ENCODE measurements at places on chromosomes 6 and 20.
A peak's percentile ranks its signal among the peaks of the same experiment; 100 is the strongest.

- no peak for DNase-seq
Observed at GRCh38 chr6:43860285-43860684, 90.3 kb downstream of the VEGFA start.

- no peak for DNase-seq
Observed at GRCh38 chr20:19761326-19761725, 3.3 kb downstream of the RIN2 start.

DNA sequence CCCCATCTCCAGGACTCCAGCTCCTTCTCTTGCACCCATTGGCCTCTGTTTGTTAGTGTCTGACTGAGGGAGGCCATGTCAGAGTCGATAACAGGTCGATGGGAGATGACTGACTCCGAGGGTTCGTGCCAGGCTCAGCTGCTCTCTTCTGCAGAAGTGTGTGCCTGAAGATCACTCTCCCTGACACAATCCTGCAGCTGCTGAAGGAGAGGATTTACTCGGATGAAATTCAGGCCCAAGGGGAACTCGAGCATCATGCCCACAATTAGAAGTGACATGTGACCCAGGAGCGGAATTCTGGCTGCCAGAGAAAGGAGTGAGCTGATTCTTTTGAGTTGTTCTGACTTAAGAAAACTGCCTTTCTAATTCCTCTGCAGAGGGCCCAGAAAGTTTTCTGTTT lies 318.2 kb downstream of the MAFB start:
- DNase-seq: no peak

DNA sequence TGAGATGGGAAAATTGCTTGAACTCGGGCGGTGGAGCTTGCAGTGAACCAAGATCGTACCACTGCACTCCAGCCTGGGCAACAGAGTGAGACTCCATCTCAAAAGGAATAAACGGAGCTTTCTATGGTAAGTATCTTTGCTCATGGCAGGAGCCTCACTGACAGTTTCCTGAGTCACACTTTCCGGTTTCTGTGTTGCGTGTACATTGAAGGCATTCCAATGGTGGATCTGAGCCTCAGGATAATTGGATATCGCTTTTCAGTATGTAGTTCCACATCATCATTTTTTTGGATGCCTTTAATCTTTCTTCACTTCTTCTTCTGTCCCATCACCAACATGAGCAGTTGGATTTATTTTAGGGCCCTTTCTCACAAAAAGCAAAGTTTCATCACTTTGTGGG lies 28.6 kb upstream of the GTSF1L start:
- no peak for DNase-seq

- DNase-seq: no peak
Observed at GRCh38 chr6:39386487-39386886, 64.0 kb upstream of the KCNK16 start.

DNA sequence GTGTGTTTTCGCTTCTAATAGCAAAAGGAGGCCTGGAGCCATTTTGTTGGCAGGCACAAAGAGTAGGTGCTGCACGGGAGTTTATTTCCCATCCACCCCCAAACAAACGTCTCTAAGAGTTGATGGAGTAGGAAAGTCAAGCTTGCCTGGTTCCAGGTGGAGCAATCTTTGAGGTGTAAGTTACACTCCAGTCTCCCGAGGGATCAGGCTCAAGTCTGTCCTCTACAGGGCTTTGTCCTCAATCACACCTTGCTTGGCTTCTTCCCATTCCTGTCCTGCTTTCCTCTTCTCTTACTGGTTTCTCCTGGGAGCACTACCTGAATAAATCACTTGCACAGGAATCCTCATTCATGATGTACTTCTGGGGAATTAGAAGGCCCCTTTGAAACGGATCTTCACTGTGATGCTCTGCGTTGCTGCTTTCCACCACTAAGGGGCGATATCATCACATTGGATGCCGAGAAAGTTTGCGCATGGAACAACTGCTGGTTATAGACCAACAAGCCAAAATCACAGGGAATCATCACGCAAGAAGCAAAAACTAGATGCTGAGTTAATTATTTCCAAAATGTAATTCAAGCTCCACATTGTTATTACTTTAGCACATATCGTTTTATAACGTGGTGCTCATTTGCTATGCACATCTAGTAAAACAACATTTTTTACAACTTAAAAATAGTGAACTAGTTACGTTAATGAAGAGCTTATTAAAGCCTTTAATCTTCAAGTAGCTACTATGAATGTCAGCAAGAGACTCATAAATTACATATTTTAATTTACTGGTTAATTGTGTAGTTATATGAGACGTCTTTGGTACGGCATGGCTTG lies 156.8 kb downstream of the DNAH8 start:
- peak; percentile 37 for DNase-seq

GRCh38 chr6:40359808-40360207 lies 227.4 kb downstream of the LRFN2 start:
- no peak for DNase-seq

GRCh38 chr6:54083287-54083686 lies 28.0 kb upstream of the MLIP start:
- no peak for DNase-seq

DNA sequence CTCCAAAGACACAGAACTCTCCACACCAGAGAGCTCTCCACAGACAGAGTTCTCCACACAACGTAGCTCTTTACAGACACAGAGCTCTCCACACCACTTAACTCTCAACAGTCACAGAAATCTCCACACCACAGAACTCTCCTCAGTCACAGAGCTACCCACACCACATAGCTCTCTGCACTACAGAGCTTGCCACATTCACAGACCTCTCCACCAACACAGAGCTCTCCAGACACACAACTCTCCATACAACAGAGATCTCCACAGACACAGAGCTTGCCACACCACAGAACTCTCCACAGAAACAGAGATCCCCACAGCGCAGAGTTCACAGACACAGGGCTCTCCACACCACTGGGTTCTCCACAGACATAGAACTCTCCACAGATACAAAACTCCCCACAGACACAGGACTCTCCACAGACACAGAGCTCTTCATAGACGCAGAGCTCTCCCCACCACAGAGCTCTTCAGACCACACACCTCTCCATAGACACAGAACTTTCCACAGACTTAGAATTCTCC lies 52.5 kb downstream of the ERMARD start:
- no peak for DNase-seq

GRCh38 chr6:30682143-30683117 lies 4.0 kb downstream of the PPP1R18 start:
- peak; percentile 91 for DNase-seq

DNA sequence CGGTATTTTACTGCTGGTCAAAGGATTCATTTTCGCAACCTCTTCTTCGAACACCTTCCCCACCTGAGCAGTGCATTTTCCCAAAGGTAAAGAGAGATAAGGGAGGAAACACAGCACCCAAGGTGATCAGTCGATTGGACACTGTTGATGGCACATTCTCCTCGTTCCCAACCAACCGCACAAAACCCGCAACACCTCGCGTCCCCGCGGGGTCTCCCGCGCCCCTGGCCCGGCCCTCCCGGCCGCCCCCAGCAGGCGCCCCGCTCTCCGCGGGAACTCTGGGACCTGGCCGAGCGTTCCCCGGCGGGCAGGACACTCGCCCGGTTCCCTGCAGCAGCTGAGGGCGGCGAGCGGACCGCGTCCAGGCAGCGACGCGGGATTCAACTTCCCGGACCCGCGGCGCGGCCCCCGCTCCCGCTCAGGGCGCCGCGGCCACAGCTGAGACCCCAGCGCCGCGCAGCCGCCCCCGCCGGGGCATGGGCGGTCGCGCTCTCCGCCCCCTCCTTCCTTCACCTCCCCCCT lies 506 bp downstream of the RGS17 start:
- DNase-seq: no peak

DNA sequence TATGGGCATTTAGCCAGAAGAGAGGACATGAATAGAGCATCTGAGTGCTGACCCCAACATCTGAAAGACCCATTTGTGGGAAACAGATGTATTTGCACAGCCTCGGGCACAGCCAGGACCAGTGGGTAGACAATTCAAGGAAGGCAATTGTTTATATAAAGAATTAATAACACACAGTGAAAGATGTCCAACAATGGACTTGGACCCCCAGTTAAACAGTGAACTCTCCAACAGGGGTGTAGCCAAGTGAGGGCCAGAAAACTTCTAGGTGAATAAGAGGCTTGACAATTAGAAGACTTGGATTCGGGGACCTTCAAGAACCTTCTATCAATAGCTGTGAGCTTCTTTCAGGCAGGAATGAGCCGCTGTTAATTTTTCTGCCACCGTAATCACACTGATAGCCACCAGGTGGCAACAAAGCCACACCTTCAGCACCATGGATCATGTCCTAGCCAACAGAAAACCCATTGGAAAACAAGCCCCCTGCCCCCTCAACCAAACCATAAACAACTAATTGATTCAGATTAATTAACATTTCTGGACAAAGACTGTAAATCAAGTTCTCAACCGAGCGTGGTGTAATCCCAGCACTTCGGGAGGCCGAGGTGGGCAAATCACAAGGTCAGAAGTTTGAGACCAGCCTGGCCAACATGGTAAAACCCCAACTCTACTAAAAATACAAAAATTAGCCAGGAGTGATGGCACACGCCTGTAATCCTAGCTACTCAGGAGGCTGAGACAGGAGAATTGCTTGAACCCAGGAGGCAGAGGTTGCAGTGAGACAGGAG lies 8.8 kb upstream of the SRSF6 start:
- DNase-seq: peak; percentile 21

- no peak for DNase-seq
Observed at GRCh38 chr6:33599413-33599938, 19.4 kb upstream of the BAK1 start.

DNA sequence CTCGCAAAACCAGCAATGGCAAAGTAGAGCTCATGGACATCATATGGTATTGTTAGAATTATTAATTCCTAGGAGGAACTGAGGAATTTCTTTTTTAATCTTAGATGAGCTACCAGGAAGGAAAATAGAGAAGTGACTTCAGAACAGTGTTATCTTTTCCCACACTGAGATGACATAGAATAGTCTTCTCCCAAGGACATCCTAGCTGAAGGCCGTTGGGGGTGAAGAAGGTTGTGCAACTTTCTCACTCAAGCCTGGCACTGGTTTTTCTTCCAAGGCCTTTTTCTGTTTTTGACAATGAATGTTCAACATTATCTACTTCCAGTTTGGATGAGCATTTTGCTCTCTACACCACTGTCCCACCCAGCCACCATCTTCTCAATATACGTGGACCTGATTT lies 35.8 kb upstream of the MAS1 start:
- no peak for DNase-seq

- no peak for DNase-seq
Observed at GRCh38 chr6:149137594-149137993, 179.9 kb upstream of the TAB2 start.

GRCh38 chr6:138517635-138518034 lies 18.3 kb upstream of the NHSL1 start:
- DNase-seq: peak; percentile 40

DNA sequence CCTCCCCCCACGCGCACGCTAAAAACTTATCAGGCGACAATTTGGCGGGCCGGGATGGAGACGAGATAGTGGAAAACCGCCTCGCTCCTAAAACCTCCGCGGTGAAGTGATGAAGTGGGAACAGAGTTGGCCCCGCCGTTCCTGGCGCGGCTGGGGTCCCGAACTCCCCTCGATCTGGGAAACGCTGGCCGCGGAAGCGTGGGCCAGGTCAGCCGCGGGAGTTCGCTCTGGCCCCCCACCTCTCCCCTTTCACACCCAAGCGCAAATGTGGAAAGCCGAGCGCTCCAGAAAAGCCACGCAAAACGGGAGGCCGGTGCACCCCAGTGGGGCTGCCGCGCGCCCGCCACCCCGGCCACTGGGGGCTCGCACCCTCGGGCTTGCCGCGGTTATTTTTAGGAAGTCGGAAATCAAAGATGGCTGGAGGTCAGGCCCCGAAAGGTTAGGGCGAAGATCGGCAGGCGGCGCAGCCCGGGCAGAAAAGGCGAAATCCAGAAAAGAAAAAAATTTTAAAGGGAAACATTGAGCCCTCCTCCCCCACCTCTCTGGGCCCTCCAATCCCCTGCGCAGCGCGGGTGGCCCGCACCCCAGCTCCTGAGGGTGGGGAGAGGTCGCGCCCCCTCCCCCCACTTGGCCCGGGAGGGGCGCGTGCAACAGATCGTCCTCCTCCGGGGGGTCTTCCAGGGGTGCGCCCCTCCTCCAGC lies 1.0 kb downstream of the SALL4 start:
- DNase-seq: no peak

DNA sequence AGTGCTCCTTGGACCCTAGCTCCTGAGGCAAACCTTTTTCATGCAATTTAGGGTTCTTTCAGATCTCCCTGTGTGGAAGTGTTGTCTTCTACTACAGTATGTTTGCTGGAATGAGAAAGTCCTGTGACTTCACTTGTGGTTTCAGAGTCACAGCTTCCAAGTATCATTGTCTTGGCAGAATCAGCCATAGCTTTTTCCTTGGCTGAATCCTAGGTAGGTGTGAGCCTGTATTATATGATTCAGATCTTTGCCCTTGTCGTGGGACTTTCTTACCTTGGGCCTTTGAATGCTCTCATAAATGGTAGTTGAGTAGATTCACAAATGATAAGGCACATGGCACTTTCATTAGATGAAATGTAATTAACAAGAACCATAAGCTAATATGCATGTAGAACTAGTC lies 16.5 kb downstream of the CARMIL1 start:
- DNase-seq: no peak

DNA sequence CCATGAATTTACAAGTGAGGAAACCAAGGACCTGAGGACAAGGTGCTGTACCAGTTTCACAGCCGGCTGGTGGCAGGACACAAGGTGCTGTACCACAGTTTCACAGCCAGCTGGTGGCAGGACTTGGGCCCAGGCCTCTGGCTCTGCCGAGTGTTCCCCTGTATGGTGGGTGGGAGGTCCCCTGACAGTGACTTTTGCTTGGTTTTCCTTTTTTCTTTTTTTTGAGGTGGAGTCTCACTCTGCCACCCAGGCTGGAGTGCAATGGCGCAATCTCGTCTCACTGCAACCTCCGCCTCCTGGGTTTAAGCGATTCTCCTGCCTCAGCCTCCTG lies 212.4 kb downstream of the LY86 start:
- DNase-seq: no peak

- peak; percentile 18 for DNase-seq
Observed at GRCh38 chr6:111586554-111586953, 19.1 kb downstream of the TRAF3IP2 start.

DNA sequence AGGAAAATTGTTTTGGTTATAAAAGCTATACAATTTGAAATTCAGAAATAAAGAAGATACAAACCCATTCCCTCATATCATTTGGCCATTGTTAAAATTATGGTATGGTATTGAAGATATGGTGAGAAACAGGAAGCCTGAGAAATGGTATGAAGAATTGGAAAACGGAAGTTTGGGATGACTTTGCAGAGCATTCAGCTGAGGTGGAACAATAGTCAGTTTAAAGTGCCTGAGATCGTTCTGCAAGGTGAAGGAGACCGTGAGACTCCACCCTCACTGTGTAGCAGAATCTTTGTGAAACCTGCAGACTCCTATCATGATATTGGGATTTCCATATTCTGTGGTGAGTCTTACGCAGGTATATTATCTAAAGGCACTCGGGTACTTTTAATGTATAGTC lies 97.3 kb downstream of the ADGRB3 start:
- DNase-seq: no peak

DNA sequence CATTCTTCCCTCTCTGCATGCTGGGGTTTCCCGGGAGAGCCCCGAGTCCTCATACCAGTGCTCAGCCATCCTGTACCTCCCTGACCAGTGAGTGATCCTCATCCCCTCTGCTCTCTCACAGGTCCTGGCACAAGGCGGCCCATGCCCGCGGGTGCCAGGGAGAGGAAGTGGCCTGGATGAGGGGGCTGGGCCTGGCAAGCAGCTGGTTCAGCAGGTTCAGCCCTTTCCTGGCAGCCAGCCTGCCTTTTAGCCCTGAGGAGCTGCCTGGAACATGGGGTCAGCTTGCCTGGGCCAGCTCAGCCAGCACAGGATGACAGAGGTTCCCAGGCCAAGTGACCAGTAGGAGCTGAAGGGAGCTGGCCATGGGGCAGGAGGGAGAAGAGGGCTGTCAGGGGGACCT lies 10.9 kb downstream of the MOCS1 start:
- no peak for DNase-seq

All from central memory CD4-positive, alpha-beta T cell (primary cell).